ENCODE measurements at places on chromosomes 2 and 18.

DNA sequence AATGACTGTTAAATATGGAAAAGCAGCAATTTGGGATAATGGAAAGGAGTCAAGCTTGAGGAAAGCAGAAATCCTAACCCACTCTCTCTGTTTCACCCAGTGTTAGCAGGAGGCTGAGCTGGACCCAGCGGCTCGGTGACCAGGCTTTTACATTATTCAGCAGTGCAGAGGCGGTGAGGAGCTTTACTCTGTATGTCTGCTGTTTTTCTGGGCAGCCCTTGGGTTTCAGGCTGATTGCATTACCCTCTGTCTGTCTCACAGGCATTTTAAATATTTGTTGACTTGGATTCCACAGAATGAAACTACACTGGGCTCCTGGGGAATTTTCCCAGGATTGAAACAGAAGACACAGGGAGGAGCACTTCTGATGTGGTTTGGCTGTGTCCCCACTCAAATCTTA, 368.0 kb downstream of the GALR1 start:
- no peak for DNase-seq

- DNase-seq = no peak
These were observed 75.6 kb upstream of the PKDCC start for GRCh38 chr2:41972179-41972578.

DNA sequence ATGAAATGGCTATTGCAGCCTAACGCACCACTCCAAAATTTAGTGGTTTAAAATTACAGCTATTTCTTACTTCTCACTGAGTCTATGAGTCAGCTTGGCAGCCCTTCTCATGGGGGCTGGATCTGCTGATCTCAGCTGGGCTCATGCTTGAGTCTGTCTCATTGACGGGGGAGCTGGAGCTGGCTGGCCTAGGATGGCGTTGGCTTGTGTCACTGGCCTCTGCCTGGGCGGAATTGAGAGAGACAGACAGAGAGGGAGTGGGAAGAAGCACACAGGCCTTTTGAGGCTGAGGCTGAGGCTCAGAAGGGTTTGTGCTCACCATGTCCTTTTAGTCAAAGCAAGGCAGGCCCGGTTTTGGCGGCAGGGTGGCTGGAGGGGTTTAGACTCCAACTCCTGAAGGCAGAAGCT, 412.1 kb upstream of the MYT1L start:
- DNase-seq = no peak

DNA sequence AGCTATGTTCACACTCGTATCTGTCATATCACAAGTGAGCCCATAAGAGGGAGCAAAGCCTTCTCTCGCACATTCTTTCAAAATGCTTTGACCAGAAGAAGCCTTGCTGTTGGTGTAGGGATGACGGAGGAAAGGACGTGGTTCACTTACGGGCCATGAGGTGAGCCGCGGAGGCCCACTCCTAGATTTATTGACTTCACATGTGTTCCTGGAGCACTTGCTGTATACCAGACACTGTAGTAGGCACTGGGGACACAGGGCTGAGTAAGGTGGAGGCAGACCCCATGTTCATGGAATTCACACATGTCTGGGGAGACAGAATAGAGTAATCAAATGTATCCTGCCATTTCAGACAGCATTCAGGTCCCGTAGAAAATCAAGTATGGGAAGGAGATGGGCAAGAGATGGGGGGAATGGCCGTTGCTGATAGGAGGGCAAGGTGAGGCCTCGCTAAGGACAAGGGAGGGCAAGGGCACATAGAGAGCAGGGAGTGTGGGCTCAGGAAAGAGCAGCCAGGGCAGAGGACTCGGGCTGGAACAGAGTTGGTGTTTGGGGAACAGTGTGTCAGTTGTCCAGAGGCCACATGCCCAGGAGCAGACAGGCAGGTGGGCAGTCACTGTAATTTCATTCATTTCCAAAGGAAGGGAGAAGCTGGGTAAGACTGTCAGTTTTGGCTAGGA, 182.2 kb downstream of the LDLRAD4 start:
- no peak for DNase-seq

- DNase-seq = no peak
These were observed 145.3 kb downstream of the NCKAP5 start for GRCh38 chr2:133422931-133423351.

GRCh38 chr2:217444932-217445331, 557.9 kb downstream of the TNS1 start:
- no peak for DNase-seq

DNA sequence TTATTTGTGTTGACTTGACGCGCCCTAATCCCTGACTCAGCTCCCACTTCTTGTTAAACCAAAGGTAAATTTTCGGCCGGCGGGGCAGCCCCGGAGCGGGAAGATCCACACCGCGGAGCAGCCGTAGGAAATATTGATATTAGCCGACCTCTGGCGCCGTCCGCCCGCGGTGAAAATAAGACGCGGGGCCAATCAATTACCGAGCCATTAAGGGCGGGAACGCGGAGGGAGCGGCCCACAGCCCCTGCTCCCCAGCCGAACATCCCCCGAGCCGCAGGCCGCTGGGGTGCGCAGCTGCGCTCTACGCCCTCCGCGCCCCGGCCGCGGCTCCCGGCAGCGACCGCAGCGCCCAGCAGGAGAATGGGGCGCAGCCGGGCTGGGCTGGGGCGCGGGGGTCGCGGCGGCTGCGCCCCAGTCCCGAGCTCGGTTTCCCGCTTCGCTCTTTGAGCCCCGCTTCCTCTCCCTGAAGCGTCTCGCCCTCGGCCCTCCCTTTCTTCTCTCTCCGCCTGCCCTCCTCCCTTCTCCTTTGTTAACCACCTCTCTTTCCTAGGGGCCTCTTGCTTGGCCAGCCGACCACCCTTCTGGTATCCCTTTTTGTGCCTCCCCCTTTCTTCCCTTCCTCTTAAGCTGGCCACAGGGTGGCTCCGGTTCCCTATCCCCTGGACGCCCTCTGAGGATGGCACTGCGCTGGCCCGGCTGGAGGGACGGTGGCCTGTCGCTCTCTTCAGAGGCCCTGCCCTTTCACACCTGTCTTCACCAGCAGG, 40.9 kb downstream of the CELF4 start:
- DNase-seq = no peak

DNA sequence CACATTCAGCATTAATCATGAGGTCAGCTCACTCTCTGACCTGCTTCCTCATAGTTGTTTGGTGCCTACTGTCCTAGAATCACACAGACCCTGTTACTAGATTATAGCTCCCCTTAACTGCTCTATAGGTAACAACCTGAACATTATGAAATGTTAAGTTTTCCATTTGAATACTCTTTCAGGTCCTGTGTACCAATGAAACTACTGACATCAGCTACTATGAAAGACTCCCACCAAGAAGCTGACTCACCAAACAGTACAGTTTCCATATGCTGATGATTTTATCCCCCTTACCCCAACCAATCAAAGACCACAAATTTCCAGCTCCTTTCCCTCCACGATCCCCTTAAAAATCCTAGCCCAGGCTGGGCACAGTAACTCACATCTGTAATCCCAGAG, 56.3 kb downstream of the SRBD1 start:
- DNase-seq = no peak

DNA sequence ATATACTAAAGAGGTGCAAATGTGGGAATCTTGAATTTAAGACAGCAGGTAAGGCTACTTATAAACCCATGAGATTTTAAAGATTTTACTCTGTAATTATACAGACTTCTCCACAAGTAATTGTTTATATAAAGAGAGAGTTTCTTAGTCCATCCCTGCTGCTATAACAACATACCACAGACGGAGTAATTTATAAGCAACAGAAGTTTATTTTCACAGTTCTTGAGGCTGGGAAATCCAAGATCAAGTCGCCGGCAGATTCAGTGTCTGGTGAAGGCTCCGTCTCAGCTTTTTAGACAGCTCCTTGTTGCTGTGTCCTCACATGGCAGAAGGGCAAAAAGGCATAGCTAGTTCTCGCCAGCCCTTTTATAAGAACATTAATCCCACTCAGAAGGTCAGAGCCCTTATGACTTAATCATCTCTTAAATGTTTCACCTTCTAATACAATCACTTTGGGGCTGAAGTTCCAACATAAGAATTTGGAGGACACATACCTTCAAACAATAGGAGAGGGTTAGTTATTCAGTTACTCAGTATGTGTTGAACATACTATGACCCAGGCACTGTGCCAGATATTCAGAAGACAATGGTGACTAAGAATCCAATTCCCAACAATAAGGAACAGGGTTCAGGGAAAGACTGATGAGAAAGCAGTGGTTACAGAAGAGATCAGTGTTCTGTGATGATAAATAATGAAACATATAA, 466.0 kb downstream of the RIT2 start:
- no peak for DNase-seq

DNA sequence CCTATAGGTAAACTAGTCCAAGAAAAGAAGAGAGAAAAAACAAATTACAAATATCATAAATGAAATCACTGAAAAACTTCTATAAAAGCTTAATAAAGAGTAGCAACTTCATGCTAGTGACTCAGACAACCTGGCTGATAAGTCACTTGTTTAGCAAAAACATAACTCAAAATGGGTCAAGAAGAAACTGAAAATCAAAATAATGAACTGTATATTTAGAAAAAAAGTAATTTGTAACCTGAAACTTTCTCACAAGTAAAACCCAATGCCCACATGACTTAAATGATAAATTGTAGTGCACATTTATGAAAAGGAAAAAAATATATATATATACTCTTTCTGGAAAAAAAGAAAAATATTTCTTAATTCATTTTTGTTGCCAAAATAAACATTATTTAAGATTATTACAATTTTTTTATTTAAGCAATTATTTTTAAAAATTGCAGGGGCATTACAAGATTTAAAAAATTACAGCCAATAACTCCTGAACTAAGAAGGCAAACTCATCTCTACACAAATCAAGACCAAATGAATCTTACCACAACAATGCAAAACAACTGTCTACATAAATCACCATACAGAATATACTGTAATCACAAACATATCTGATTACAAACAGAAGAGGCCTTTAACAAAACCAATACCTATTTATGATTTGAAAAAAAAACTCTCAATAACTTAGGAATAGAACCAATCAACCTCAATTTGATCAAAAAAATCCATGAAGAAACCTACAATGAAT, 406.3 kb downstream of the CDH7 start:
- DNase-seq = no peak

GRCh38 chr2:60549928-60550177, 3.6 kb downstream of the BCL11A start:
- DNase-seq = no peak

DNA sequence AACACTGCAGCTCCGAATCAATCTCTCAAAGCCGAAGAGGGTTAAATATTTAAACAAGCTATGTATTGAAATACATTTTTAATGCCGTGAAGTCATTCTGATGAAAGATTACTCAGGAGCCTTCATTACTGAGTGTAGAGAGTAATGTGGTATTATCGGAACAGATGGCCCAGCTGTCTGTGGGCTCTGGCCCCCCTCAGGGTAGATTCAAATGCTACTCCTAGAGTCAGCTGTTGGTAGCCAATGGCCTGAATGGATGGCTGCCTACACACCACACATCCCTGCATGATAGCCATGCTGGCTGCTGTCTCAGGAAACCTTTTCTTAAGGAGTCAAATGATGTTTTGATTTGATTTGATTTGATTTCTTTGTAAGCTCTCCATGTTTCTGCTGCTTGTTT, 732.3 kb upstream of the CELF4 start:
- no peak for DNase-seq

DNA sequence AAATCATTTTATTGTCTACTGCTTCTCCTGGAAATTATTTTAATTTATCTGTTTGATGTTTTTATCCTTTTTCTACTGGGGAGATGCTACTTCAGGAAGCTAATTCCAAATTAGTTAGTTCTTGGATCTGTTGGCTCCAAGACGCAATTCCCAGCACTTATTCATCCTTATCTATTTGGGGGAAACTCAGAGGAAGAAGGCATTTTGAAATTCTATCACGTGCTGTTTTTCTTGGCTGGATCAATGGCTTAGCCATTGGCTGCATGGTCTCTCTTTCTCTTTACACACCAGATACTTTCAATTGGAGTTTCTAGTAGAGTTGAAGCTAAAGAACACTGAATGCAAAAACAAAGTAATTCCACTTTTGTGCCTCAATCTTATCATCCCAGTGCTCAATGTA, 98.3 kb downstream of the RAPGEF4 start:
- no peak for DNase-seq

GRCh38 chr18:51134721-51135120, 62.8 kb downstream of the MEX3C start:
- DNase-seq = no peak

DNA sequence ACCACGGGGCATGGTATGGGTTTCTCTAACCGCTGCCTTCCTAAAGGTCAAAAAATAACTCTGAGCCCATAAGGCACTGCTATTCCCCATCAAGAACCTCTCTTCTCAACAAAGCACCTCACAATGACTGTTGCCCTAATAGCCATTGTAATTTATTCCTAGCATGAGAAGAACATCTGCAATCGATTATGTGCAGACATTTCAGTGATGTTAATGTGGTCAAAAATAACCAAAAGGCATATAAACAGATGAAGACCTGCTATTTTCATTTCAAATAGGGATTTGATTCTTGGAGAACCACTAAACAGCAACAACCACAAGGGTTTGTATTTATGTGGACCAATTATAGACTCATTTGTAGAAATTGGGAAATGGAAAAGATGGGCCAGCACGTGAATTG, 356.6 kb downstream of the FBXO15 start:
- no peak for DNase-seq

DNA sequence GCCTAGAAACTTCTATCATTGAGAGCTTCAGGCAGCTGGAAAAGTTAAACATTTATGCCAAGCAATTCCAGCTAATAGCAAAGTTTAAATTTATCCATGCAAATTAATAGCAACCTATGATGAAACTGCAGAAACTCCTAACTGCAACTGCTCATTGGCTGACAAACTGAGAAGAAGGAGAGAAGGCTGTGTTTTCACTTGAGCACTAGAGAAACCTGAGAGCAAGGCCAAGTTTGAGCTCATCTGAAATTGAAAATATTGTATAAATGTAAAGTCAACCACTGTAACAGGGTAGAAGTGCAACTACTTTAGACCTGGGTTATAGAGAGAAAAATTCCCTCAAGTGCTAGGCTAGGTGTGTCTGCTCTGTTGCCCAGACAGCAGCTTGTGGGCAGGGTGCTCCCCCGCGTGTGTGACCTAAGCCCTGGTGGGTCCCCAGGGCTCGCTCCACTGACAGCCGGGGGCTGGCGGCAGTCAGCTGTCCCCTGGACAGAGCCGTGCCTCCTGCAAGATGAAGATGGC, 50.2 kb downstream of the CABYR start:
- DNase-seq = no peak

DNA sequence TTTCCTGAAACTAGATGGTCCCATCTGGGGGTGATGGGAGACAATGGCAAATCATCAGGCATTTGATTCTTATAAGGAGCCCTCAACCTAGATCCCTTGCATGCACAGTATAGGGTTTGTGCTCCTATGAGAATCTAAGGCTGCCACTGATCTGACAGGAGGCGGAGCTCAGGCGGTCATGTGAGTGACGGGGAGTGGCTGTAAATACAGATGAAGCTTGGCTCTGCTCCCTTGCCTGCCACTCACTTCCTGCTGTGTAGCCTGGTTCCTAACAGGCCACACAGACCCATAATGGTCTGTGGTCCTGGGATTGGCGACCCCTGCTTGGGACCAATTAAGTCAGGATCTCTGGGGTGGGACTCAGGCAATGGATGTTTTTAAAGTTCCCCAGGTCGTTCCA, 293.4 kb downstream of the ZNF521 start:
- no peak for DNase-seq

DNA sequence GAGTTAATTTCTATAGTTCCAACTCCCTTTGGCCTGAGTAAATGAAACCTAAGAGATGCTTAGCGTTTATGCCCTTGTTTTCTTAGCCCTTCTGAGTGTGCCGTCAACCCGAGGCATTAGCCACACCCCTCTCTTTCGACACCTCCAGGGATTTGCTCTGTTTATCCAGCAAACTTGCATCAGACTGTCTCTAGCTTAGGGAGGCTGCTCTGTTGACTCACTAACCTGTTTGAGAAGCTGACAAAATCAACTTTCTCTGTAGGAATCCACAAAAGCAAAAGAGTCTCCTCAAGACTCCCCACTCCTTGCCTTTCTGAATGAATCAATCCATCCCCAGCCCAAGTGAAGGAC, 317.6 kb downstream of the TNS1 start:
- DNase-seq = peak; percentile 45
